ENCODE measurements at places on chromosomes 2 and 18.

DNA sequence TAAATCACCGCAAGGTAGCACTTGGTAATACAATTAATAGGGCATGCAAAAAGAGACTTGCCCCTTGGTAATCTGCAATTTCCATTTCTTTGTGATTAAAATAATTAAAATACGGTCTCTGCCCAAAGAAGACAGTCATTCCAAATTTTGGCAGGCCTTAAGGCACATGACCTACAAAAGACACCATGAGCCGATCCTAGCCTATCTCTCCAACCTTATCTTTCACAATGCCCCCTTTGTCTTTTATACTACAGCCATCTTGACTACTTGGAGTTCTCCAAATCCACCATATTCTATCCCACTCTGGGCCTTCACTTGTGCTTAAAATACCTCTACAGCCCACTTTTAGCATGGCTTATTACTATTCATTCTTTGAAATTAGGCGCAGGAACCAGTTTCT, 23.3 kb downstream of the CFAP210 start:
- DNase-seq = no peak

DNA sequence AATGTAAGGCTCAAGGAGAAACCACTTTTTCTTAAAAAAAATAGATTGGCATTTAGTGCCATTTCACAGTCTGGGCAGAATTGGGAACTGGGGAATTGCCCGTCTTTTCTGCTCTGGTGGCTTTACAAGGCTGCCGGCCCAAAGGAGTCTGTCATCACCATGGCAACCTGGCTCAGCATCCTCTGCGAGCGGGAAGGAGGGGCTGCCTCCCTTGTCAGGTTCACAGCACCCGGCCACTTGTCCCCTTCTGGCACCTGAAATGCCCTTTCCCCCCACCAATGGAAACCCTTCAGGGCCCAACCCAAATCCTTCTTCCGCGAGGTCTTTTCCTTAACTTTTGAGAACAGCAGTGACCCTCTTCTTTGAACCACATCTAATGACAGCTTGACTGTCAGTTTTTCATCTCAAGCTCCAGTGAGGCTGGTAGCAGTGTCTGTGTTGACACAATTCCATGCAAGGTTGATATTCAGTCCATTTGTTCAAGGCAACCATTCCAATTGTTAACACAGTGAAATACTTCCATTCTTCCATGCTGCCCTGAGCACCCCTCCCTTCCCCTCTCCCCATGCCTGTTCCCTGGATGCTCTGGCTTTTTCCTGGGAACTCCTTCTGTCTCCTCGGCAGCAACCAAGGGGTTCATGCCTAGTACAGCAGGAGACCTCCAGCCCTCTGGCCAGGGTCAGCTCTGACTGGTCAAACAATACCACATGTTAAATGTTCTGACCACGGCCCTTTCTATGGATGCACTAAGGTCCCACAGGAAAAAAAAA, 79.6 kb downstream of the DNER start:
- DNase-seq = no peak

DNA sequence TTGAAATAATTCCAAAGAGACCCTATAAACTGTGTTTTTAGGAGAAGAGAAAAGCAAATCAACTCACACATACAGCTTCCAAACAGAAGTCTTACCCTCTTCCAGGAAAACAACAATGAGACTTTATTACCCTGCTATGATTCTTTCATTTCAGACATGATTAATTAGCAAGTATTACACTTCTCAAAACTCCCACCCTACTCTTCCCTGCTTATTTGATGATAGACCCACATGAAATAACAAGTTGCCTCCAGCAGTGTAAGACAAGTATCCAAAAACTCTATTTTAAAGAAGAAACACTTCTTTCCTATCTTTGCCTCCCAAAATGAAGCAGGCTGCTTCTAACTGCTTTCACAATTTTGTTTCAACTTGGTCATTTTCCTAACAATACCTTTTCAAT, 4.1 kb downstream of the FIGN start:
- DNase-seq = no peak

- no peak for DNase-seq
These were observed 4.4 kb upstream of the RFX8 start for GRCh38 chr2:101479328-101479727.

DNA sequence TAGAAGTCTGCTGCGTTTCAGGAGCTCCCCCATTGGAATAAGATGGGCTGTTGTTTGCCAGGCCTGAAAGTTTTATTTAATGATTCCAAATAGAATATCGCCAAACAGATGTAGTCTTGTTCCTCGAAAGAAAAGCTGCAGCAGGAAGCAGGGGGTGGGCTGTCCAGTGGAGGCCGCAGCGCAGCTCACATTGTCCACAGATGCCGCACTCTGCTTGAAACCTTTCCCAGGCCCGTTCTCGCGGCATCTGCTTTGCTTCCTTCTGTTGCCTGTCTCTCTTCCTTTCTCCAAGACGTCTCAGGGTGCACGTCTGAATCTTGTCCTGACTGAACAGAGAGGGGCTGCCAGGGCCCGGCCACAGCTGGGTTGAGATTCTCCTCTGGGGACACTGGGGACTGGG, 12.4 kb upstream of the IGFBP2 start:
- no peak for DNase-seq

DNA sequence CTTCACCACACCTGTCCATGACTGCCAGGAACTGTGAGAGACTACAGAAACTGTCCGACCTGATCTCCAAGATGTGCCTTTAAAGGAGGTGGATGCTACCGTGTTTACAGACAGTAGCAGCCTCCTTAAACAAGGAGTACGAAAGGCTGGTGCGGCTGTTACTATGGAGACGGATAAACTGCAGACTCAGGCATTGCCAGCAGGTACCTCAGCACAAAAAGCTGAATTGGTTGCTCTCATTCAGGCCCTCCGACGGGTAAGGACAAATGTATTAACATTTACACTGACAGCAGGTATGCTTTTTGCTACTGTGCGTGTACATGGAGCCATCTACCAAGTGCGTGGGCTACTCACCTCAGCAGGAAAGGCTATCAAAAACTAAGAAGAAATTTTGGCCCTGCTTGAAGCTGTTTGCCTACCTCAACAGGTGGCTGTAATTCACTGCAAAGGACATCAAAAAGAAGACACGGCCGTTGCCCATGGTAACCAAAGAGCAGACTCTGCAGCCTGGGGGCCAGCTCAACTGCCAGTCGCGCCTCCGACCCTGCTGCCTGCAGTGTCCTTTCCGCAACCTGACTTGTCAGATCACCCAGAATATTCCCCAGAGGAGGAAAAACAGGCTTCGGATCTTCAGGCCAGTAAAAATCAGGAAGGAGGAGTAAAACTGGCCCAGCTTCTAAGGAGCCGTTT, 30.9 kb downstream of the SKA1 start:
- no peak for DNase-seq

DNA sequence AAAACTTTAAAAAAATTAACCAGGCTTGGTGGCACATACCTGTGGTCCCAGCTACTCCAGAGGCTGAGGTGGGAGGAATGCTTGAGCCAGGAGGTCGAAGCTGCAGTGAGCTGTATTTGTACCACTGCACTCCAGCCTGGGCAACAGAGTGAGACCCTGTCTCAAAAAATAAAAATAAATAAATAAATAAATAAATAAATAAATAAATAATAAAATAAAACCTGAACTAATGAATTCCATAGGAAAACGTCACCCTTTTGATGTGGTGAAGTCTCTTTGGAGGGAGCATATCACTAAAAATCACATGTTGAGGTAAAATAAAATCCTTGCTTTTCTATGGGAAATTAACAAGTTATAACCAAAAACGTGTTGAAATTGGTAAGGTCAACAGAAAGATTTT, 29.6 kb upstream of the ITGAV start:
- DNase-seq = no peak

GRCh38 chr2:195612611-195613495, 44.2 kb upstream of the SLC39A10 start:
- peak; percentile 35 for DNase-seq

GRCh38 chr18:58960946-58961722, 96.5 kb downstream of the ZNF532 start:
- DNase-seq = no peak

GRCh38 chr2:221874444-221874843, 302.3 kb upstream of the EPHA4 start:
- DNase-seq = no peak

GRCh38 chr2:105140240-105140568, 101.3 kb upstream of the GPR45 start:
- no peak for DNase-seq

DNA sequence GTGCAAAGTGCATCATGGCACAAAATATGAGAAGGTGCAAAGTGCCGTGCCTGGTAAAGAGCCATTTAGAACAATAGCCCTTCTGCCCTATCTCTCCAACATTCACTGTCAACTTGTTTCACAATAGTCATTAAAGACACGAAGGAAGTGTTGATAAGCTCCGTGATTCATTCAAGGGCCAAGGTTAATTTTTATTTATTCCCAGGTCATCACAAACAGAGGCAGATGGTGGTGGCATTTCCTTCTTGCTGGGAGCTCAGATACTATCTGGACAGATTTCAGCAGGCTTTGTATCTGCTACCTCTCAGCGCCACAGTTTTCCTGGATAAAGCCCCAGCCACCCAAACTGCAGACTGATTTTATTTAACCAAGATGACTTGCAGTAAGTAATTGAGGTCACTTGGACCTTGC, 309.3 kb downstream of the ZNF521 start:
- no peak for DNase-seq

- no peak for DNase-seq
These were observed 19.2 kb upstream of the CAPN13 start for GRCh38 chr2:30826481-30826880.

DNA sequence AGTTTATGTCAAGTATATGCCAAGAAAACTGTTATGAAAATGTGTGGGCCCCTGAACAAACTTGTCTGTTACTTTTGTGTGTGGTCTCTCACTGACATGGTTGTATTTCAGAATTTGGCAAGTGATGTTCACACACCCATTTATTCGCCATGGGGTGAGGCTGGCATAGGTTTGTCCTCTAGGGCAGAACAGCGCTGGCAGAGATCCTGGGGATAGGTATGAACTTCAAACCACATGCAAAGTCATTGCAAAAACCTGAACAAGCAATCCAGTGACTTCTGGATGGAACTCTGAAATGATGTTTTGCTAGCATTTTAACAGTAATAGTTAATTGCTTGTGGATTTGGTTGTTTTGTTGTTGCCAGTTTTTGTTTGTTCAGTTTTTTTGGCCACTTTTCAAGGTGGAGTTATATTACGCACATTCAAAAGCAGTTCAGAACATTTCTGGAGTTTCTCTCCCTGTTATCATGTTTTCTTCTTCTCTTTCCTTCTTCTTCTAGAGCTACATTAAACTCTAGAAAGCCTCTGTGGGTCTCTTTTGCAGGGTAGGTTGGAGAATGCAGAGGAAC, 78.5 kb downstream of the MDH1 start:
- DNase-seq = no peak

DNA sequence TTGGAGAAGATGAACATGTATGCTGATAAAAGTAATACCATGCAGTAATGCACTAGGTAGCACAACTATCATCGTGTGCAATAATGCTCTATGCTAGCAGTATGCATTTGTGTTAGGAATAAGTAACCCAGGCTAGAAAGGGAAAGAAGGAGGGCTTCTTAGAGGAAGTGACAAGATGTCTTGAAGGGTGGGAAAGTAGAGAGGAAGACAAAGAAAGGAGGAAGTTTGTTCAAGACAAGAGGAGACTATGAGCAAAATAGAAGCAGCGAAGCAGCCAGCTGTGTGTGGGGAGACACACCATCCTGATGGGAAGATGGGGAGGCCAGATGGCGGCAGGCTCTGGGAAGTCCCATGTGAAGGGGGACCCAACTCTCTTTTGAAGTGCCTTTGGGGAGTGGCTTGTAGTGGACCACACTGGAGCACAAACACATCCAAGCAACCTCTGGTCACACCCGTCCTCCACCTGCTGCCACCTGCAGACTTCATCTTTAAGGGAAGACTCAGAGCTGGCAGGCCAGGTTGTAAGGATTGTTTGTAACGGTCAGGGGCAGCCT, 39.9 kb upstream of the INHBB start:
- DNase-seq = no peak

DNA sequence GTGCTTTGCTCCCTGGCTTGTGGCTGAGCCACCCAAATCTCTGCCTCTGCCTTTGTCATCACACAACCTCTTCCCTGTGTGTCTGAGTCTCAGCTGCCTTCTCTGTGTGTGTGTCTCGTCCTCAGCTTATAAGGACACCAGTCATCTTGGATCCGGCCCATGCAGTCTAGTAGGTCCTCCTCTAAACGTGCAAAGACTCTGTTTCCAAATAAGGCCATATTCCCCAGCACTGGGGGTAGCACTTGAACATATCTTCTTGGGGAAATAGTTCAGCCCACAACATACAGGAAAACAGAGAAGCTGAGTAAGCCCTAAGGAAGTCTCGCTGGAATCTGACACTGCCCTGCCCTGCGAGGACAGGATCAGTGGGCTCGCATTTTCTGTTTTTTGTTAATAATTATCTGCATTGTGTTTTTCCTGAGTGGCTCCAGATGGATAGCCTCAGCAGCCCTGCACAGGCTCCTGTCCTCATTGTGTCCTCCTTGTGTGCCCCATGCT, 42.1 kb downstream of the MTCL1 start:
- no peak for DNase-seq

DNA sequence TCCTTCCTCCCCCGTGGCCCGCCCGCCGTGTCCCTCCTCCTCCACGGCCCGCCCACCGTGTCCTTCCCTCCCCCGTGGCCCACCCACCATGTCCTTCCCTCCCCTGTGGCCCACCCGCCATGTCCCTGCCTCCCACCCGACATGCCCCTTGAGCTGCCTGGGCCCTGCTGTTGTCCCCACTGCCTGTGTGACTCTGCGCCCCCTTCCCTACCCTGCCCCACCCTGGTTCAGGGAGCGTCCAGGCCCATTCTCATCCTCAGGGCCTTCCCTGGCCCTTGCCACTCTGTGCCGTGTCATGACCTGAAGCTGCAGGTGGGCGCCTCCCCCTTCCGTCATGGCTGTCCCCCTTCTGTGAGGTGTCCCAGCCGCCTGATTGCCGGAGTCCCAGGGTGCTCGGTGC, 20.7 kb downstream of the D2HGDH start:
- no peak for DNase-seq

- DNase-seq = no peak
These were observed 13.1 kb downstream of the PPP3R1 start for GRCh38 chr2:68238955-68239822.

DNA sequence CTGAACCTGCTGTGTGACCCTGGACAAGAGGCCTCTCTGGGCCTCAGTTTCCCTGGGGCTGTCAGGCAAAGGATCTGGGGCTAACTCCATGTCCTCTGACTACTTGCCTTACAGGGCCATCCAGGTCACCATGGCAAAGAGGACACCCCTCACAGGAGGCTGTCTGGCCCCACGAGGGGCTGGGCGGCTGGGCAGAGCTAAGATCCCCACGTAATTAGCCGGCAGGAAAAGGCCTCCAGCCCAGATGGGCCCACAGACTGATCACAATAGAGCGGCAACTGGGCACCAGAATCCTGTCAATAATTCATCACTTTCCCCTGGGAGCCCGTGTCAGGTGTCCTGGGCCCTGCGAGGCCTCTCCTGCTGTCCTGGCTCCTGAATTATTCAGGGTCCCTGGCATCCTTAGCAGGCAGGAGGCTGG, 44.8 kb upstream of the OTOF start:
- DNase-seq = no peak

GRCh38 chr18:34942276-34942675, 98.9 kb upstream of the MAPRE2 start:
- no peak for DNase-seq

- no peak for DNase-seq
These were observed 249.4 kb upstream of the SOX11 start for GRCh38 chr2:5442736-5443135.

GRCh38 chr18:70058916-70059315, 111.2 kb upstream of the CD226 start:
- no peak for DNase-seq
